MV-4-11 (cell line): ENCODE measurements at places on chromosomes 11 and 22.
A peak's percentile ranks its signal among the peaks of the same experiment; 100 is the strongest.

DNA sequence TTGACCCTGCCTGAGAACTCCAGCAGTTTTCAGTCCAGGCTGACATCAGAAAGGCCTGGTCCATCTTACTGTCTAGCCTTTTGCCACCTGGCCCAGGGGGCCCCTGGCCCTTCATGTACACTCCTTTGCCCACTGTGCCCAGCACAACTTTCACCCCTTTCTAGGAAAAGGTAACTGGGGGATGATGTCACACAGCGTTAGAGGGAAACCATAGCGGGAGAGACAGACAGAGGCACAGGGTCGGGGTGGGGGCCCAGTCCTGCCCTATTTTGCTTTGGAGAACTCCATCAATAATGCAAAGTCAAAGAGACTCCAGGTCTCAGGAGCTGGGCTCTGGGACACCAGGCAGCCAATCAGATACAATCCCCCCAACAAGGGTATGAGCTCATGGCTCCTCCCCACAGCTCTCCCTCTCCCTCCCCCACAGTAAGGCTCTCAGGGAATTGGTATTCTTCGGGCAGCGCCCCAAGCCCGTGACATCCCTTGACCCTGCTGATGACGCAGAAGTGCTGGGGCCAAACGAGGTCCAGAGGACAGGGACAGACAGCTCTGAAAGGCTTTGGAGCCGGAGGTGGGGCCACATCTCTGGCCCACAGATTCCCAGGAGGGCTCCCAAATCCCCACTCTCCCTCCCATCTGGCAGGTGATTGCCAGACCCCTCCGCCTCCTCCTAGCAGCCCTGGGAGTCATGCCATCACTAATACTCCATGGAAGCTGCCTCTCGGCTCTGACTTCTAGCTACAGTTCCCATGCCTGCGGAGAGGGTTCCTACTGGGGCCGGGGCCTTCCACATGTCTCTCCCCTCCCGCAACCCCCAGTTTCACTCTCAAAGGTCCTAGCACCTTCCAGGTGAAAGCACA, 5.9 kb downstream of the USP2 start:
- DNase-seq, result no peak

- DNase-seq, result no peak
These were observed 15.4 kb downstream of the SCUBE2 start for GRCh38 chr11:9076046-9076445.

DNA sequence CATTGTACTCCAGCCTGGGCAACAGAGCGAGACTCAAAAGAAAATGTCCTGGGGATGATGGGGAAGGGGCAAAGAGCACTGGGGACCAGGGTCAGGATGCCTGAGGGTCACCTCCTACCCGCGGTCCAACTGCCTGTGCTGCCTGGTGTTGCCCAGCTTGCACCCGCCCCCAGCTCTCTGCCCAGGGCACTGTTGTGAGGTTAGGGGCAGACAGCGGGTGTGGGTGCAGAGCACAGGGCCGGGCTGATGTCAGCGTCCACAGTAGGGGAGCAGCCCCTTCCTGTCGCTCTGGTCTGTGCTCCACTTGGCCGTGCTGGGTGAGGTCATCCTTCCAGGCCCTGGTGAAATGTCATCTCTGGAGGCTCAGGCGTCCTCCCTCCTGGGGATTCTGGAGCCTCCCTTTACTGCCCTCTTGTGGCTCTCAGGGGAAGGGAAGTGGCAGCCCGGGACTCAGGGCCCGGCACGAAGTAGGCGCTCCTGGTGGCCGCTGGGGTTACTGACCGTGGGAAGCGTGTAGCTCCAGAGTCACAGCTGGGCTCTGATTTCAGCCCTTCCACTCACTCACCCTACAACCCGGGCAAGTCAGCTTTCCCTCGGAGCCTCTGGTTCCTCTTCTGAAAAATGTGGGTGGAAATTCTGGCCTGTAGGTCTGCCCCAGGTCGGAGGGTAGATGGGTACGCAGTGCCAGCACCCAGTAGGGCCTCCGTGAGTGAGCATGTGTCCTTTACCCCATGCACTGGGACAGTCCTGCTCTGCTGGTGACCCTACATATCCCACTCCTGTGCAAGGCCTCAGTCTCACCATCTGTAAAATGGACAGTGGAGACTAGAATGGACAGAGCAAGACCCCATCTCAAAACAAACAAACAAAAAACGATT, 17.3 kb upstream of the PRR5 start:
- peak; percentile 97 for DNase-seq

DNA sequence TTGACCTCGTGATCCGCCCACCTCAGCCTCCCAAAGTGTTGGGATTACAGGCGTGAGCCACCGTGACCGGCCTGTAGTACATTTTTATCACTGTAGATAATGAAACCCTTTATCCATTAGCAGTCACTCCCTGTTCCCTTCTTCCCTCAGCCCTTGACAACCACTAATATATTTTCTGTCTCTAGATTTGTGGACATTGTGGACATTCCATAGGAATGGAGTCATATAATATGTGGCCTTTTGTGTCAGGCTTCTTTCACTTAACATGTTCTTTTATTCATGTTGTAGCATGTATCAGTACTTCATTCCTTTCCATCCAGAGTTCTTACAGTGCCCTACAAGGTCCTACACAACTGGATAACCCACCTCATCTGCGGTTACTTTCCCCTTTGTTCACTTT, 30.5 kb downstream of the RRM1 start:
- DNase-seq, result no peak

DNA sequence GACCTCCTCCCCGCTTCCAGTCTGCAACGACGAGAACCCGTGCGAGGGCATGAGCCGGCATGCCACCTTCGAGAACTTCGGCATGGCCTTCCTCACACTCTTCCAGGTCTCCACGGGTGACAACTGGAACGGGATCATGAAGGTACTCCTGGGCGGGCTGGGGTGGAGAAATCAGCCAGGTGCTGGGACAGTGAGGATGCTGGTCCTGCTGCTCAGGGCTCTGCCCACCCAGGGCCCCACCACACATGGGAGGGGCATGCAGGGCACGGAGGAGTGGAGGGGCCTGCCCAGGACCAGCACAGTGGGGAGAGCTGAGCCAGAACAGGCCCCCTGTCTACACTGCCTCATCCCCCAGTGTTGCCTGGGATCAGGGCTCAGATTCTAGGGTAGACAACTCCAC, 107.4 kb downstream of the CACNA1I start:
- no peak for DNase-seq

- DNase-seq, result peak; percentile 59
These were observed 207.7 kb downstream of the CEP164 start for GRCh38 chr11:117535201-117535849.

- DNase-seq, result peak; percentile 54
These were observed 2.7 kb upstream of the PLAAT3 start for GRCh38 chr11:63616953-63617352.

- DNase-seq, result no peak
These were observed 689 bp downstream of the PDHX start for GRCh38 chr11:34916843-34917770.

- peak; percentile 17 for DNase-seq
These were observed 291.8 kb downstream of the MIAT start for GRCh38 chr22:26949193-26949592.
